ENCODE measurements at places on chromosomes 11 and 22.

DNA sequence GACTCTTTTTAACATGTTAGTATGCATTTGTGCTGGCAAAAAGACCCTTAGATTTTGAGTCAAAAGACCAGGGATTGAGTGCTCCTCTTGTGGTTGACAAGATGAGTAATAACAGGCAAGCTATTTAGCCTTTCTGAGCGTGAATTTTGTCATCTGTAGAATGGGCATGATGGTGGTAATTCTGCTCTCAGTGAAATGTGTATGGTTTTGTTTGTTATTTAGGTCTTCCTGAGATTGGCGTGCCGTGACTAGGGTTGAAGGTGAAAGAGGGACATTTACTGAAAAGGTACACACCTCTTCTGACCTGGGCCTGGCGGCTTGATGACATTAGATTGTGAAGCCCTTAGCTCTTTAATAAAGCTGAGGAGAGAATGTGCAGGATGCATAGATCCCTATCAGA, 8.4 kb upstream of the CEP295 start:
- no peak for DNase-seq

DNA sequence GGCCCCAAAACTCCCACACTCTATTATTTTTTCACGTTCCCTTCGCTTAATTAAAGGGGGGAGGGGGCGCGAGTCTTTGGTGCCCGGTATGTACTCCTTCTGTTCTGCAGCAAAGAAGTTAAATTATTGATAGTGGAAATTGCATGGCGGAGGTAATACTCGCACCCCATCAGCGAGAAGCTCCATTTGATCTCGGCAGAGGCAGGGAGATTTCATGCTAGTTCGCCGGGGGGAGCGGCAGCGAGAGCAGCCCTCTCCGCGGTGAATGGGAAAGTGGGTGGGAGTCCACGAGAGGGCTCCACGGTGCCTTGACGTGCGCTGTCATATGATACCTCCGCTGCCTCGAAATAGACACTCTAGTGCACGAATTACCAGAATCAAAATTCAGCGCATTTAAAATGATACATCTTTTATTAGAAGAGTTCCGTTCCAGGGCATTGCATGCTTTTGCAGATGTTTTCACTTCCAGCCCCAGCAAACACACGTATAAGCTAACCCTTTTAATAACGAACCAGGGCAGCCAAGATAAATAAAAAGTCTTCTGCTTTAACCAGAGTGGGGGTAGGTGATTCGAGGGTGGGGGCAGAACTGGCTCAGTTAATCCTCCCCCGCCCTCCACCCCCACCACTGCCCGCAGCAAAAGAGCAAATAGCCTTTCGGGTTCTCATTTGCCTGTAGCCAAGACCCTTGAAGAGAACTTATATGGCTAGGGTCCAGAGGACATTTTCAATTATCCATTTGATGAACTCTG, 1.3 kb upstream of the BDNF start:
- peak; percentile 15 for DNase-seq

GRCh38 chr11:116648247-116649174, 124.3 kb downstream of the BUD13 start:
- no peak for DNase-seq

DNA sequence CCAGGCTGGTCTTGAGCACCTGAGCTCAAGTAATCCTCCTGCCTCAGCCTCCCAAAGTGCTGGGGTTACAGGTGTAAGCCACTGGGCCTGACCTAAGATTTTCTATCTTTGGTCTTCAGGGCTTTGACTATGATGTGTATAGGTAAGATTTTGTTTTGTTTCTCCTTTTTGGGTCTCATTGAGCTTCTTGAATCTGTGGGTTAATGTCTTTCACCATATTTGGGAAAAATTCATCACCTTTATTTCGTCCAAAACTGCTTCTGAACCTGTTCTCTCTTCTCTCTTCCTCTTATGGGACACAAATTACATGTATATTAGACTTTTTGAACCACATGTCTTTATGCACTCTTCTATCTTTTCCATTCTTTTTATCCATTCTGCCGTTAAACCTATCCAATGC, 100.4 kb downstream of the OSBP2 start:
- DNase-seq: no peak

- DNase-seq: peak; percentile 100
These were observed at the start of gene TMEM218 for GRCh38 chr11:125111343-125112207. TSS of gene TMEM218 (minus strand) at chr11:125111626. CDS start at chr11:125102241, 9,385 bp downstream.

GRCh38 chr11:9625162-9625561, 38.7 kb upstream of the SWAP70 start:
- no peak for DNase-seq

GRCh38 chr11:26254378-26254777, 77.6 kb upstream of the ANO3 start:
- no peak for DNase-seq

DNA sequence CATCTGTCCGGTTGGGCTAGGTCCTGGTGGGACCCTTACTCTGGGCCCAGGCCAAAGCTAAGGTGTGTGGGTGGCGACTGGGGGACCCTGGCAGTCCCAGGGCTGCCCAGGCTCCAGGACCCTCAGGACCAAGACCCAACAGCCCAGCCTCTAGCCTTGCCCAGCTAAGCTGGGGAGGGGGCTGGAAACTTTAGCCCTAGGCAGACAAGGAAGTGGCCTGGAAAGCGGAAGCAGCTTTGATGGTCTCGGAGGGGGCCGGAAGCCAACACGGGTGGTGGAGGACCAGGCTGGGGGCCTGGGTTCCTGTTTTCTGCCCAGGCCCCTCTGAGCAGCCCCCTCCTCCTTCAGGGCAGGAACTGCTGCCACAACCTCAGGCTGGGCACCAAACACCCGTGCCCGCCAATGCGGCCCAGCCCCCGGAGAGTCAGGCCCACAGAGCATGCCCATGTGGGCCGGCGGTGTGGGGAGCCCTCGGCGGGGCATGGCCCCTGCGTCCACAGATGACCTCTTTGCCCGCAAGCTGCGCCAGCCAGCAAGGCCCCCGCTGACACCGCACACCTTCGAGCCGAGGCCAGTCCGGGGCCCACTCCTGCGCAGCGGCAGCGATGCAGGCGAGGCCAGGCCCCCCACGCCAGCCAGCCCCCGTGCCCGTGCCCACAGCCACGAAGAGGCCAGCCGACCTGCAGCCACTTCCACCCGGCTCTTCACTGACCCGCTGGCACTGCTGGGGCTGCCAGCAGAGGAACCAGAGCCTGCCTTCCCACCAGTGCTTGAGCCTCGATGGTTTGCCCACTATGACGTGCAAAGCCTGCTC, 2.8 kb downstream of the SIPA1 start:
- no peak for DNase-seq

DNA sequence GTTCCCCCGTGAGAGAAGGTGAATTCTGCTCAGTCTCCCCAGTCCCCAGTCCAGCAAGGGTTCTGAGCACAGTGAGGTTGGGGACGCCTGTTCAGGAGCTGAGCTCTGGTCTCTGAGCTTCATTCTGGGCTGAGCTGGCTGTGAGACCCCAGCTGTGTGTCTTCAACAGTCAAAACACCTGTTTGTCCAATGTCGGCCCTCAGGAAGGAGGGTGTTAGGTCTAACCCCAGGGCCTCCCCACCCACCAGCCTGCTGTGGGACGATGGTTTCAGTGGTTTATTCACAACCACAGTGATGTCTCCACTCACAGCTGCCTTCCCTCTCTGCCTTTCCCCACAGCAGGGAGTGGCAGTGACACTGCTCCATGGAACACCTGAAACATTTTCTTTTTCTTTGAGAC, 1282.9 kb downstream of the TBC1D22A start:
- no peak for DNase-seq

DNA sequence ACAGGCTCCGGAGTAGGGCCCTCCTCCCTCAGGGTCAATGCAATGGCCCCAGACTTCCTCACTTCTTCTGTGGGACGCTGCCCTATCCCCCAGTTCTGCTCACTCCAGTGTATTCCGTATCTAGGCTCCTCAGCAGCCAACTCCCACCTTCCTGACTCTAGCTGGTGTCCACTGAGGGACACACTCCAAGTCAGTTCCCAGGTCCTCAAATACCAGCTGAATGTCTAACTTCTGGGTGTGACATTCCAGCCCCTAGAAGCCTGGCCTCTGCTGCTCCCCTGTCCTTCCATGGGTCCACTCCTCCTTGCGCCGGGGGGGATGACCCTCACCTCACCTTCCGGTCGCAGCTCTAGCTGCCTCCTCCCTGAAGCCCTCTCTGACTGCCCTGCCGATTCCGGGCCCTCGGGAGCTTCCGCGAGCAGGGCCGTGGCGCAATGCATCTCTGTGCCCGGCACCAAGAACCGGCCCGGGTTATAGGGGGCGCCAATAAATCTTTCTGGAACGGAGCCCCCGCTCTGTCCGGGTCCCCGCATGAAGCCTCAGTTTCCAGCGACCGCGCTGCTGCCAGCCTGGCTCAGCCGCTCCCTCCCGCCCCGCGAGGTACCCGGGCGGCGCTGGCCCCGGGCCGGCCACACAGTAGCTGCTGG, 15.4 kb downstream of the BAD start:
- no peak for DNase-seq

GRCh38 chr11:13405220-13405619, 57.8 kb downstream of the BTBD10 start:
- no peak for DNase-seq

DNA sequence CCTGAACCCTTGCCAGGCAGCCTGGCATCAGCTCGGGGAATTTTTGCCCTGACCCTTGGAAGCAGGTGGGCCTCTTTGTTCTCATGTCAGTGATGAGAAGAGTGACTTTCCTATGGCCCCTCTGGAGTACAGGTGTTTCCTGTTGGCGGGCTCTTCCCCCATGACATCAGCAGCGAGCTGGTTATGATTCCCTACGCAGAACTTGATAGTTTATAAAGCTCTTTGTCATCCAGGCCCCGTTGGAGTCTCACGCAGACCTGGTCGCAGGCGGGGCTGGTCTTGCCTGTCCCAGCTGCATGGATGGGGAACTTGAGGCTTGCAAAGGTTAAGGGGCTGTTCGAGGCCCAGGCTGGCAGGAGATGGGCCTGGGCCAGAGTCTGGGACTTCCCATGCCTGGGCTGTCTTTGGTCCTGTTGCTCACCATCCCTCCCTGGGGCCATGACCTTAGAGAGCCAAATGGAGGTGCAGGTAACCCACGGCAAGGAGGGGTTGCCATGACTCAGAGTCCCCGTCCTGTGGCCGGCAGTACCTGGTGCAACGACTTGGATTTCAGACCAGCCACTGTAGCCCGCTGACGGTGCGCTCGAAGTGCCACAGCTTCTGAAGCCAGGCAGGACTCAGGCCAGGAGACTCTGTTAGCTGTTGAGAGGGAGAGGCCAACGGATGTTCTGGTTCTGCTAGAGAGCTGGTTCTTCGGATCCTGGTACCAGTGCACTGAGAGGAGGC, 45.9 kb upstream of the PPP6R3 start:
- DNase-seq: no peak

GRCh38 chr22:17366830-17367229, 2.4 kb upstream of the CECR2 start:
- DNase-seq: peak; percentile 78

GRCh38 chr11:35735903-35736302, 73.3 kb downstream of the TRIM44 start:
- DNase-seq: no peak

Data from iPS-NIHi11 (cell line).